EH (cell line): ENCODE measurements at places on chromosomes 13 and 19.

GRCh38 chr13:53782488-53782961, 753.9 kb downstream of the OLFM4 start:
- DNase-seq: peak; percentile 27

DNA sequence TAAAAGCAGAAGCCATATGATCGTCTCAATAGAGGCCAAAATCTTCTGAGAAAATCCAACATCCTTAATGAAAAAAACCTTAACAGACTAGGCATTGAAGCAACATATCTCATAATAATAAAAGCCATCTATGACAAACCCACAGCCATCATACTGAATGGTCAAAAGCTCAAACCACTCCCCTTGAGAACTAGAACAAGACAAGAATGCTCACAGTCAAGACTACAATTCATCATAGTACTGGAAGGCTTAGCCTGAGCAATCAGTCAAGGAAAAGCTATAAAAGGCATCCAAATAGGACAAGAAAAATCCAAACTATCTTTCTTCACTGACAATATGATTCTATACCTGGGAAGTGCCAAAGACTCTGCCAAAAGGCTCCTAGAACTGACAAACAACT, 2668.2 kb upstream of the PCDH20 start:
- DNase-seq: no peak

- DNase-seq: peak; percentile 60
Observed at GRCh38 chr19:55319785-55320184, 5.4 kb downstream of the TMEM150B start.

DNA sequence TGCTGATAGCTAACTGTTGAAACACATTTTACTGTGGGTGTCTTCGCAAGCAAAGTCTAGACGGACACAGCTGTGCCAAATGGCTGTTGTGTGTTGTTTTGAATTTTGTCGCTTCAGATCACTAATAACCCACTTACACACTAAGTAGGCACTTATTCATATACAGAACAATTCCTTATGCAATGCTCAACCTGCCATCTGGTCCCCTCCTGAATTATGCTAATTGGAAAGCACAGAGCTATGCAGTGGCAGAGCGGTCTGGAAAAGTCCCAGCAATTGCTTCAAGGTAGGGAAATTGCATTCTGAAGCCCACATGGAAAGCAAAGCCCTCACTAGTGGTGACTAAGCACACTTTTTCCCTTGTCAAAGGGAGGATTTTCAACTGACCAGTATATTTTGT, 69.9 kb downstream of the C13orf42 start:
- no peak for DNase-seq

DNA sequence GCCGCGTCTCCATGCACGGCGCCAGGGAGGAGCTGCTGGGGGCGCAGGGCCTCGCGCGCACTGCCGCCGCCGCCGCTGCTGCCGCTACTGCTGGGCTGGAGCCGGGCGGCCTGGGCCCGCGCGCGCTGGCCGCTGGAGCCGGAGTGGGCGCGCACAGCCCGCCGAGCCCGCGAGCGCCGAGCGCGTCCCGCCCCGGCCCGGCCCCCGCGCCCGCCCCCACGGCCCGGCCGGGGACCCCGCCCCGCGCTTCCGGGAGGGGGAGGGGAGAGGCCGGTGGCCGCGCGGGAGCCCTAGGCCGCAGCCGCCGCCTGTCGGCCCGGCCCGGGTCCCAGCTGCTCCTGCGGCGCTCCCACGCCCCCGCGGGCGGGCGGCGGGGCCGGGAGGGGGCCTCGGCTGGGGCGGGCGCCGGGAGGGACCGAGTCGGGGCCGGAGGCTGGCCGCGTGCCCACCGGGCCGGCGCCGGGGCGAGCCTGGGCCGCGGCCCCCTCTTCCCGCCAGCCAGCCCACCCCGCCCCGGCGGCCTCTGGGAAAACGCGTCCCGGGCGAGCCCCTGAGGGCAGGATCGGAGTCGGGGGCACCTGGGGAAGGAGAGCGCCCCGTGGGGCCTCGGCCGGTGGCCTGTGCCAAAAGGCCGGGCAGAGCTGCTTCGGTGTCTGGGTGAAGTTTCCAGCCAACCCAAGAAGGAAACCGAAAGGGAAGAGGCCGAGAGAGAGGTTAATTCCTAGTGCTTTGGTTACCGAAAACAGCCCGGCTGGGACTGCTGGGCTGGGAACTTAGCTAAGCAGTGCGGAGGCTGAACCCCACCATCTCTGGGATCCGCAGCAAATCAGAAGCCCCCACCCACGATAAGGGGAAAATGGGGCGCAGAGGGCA, at the start of gene STK24:
Gene STK24, minus strand, starts transcription at position 145 of the 873 bp plus-strand sequence. CDS start 321 bp downstream, outside the sequence.
- peak; percentile 84 for DNase-seq

GRCh38 chr13:66794340-66795031, 435.6 kb downstream of the PCDH9 start:
- no peak for DNase-seq

DNA sequence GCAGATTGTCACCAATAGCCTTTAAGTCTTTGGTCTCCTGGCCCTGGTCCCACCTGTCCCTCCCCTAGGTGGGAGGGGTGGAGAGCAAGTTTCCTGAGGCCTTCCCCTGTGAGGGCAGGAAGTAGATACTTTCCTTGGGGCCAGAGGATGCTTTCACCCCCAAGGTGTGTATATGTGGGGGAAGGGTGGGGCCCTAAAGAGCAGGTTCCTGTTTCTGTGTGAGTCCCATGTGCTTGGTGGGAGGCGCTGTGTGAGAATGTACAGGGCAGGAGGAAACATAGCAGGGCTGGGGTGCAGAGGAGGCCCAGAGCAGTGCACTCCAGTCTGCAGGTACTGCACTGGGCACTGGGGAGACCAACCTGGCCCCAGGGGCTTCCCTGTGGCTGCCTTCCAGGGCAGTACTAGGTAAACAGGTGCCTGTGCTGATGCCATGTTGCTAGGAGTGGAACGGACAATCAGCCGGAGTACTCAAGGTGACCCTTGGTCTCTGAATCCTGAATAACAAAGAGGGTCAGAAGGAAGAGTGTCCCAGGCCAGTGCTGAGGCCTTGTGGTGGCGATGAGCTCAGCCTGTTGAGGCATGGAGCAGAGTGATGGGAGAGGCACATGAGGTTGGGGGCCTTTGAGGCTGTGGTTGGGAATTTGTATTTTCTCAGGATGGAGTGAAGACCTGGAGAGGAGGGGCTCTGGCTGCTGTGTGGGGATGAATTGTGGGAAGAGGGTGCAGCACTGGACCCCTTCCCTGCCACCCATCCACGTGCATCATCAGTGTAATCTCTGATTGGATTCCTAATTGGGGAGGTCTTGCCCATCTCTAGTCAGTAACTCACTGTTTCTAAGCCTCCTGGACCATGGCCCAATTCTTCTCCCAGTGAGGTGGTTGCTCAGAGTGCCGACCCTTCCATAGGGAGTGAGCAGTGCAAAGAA, 5.1 kb downstream of the EGLN2 start:
- DNase-seq: no peak

DNA sequence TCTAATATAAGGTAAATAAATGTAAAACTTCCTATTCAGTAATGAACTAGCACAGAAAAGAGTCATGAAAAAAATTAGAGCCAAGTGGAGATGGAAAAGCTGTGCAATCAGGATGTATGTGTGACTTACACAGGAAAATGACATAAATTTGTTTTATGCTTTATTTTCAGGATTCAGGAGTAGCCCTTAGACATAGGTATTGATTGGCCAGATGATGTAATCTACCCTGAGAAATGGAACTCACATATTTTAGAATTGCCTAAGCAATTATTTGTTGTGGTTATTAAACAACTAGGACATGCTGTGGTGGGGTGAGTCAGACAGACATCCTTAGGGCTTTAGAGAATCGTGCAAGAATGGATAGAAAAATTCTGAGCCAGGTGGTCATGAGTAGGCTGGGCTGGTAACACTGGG, 110.6 kb downstream of the PCDH9 start:
- DNase-seq: peak; percentile 52

- DNase-seq: no peak
Observed at GRCh38 chr13:31090096-31090495, 71.6 kb downstream of the HSPH1 start.

DNA sequence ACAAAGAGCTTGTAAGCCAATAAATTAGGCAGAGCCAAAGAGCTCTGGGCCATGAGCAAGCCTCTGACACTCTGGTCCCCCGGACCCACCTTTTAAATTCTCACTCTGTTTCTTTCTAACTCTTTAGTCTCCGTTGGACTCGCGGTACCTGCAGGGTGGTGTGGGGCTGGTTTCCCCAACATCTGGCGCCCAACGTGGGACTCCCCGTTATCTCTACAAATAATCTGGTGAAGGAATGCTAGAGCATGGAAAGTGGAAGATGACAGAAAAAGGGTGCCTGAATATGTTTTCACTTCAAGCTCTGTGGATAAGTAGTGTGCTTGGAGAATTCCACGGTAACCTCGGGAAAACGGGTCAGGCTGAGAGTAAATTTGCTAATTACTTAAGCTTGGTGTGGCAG, 36.5 kb upstream of the CYP2B6 start:
- DNase-seq: no peak

GRCh38 chr19:5578097-5578846, 10.5 kb upstream of the TINCR start:
- DNase-seq: peak; percentile 62

DNA sequence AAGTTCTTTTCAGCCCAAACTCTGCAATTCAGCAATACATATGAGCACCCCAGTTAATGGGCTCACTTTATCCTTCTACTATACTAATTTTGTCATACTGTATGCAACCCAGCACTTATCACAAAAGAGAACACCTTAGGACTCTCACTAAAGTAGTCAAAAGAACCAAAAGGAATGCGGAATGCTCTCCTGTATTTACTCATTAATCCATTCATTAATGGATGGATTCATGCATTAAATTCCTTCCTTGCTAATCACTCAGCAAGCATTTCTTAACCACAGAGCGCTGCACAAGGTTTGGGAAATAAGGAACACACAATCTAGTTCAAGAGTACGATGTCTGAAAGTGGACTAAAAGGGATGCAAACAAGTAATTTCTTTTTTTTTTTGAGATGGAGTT, 12.8 kb upstream of the DOCK9 start:
- peak; percentile 16 for DNase-seq

DNA sequence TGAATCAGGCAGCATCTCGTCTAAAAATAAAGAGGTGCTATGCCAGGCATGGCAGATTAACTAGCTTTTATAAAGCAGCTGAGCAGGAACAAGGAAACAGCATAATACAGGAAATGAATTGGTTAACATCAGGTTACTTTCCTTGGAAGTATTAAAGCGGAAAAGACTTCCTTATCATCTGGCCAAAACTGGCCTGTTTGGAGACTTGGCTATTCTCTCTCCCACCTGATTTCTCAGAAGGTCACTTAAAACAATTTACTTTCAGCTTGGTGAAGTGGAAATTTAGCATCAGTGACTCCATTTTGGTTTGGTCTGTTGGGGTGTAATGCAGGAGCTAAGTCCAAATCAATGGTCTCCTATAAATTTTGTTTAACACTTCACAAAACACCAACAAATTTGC, 191.6 kb downstream of the NUFIP1 start:
- no peak for DNase-seq

DNA sequence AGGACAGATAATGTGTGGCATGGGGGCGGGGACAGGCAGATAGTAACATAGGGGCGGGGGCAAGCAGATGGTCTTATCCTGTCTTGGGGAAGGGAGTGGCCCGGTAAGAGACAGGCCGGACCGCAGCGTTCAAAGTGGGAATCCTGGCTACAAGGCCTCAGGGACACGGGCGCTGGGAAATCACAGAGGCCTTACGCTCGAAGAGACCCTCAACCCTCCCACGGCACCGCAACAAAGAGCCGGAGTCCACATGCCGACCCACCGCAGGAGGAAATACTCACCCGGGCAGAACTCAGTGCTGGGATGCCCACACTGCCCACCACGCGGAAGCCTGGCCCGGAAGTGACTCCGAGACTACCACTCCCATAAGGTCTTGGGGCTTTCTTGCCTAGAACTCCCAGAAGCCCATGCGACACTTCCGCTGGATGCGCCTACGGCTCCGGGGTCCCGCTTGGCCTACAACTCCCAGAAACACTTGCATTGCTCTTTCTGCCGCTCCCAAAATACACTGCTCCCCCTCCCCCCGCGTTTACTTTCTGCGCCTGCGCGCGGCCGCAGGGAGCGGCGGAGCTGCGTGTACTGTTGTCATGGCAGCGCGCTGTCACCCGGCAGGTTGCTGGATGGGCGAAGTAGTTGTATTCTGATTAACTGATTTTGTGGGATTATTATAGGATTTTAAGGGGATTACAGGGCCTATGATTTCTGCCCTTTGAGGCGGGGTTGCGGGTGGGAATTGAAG, at the start of gene CTU1:
Gene CTU1, minus strand, starts transcription at position 344 of the 739 bp plus-strand sequence. CDS start 3,840 bp downstream, outside the sequence.
- DNase-seq: peak; percentile 99

DNA sequence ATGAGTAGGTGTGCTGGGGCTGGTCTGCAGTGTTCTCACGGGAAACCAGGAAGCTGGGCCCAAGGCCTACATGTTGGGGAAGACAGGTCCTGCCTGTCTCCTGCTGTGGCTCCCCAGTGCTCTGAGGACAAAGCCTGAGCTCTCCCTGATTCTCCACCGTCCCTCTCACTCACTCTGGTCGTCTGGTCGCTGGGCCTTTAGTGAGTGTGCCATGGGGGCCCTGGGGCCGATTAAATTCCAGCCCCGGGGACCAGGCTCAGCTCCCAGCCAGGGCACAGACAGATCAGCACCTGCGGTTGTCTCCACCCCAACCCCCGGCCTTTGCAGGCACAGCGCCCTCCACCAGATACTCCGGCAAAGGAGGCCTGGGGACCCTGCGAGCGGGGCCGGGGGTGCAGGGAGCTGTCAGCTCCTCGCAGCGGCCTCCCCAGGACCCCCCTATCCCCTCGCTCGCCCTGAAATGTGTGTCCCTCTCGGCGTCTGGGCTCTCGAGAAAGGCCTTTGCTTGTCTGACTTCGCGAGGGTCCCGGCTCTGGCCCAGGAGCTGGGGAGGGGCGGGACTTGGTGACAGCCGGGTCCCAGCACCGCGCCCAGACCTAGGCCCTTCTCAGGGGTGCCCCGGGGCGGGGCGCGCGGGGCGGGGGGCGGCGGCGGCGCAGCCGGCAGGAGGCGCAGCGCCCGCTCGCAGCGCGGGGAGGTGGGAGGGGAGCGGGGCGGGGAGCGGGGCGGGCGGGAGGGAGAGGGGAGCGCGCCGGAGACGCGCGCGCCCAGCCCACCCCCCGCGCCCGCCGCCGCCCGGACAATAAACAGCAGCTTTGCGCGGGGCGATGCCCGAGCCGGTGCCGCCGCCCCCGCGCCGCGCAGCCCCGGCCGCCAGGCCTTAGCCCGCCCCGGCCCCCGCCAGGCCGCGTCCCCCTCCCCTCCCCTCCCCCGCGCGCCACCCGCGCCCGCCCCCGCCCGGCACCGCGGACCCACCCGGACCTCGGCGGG, at the start of gene PALM:
Gene PALM, plus strand, starts transcription at position 782 of the 990 bp plus-strand sequence. CDS start 212 bp downstream, outside the sequence.
- no peak for DNase-seq

DNA sequence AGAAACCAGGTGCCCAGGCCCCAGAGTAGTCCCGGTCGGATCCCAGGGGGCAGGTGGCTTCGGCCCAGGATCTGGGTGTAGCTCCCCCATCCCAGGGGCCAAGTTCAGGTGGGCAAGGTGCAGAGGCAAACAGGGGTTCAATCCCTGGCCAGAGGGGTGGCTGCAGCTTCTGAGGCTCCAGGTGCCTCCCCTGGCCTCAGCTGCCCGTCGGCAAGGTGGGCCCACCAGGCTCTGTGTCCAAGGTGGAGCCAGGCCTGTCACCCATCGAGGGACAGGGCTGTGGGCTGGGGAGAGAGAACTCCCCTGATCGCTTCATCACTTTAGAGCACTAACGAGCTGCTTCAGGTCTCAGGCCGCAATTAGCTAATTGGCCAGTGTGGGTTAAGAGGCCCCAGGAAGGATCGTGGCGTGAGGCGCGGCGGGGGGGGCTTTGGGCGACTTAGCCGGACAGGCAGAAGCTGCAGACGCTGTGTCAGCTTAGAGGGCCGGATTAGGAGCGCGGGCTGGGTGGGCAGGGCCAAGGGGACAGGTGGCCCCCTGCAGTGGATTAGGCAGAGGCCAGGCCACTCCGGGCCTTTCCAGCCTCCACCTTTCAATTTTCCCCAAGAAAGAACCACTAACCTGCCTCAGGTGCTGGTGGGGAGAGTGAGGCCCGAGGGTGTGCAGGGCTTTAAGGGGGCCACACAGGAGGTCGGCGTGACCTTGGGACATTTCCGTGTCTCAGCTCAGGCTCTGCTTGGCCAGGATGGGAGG, 2.8 kb upstream of the RAX2 start:
- DNase-seq: no peak
